Suppressor macrophage treated with lipopolysaccharide for 1 hour (primary cell): ENCODE measurements at places on chromosomes 7 and 10.

- DNase-seq: no peak
Observed at GRCh38 chr10:120019568-120019967, 127.0 kb downstream of the SEC23IP start.

DNA sequence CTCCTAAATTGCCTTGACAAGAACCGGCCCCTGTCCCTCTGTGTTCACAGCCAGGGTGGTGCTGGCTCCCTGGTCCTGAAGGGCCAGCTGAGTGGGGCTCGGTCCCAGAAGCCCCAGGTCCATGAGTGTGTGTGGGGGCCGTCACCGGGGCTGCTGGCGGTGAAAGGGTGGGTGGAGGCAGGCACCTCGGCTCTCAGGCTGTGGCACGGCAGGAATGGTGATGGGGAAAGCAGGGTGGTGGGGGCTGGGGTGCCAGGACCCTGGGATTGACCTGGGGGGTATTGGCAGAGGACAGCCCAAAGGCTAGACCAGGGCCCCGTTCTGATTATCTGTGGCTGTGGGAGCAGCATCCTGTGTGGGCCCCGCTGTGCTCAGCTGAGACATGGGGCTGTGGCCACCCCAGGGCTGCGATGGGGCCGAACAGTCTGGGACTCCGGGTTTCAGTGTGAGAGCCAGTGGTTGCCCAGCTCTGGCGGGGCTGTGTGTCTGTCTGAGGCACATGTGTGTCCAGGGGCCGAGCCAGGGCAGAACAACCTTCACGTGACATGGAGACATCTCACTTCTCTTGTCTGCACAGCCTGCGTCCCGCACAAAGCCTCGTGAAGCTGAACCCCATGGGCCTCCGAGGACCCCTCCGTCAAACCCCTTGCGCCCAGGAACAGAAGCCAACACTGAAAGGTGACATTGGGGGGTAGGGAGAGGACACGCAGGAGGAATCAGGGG is 144.2 kb downstream of the ELFN1 start:
- DNase-seq: no peak

DNA sequence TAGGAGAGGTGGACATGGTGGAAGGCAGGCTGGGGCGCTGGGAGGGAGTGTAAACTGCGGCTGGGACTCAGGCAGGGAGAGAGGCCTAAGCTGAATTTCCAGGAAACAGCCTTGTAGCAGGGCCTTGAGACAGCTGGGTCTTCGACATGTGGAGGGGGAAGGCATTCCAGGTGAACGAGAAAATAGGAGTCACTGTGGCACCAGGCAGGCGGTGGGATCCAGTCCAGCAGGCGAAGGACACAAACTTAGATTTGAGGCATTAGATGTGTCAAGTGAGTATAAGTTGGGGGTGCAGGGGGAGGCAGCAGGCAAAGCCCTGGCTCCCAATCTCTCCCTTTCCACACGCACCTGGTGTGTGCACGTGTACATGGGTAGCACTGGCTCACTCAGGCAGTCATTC is 105.3 kb downstream of the PTPN20 start:
- no peak for DNase-seq

- DNase-seq: no peak
Observed at GRCh38 chr10:29033311-29033940, 255.4 kb upstream of the LYZL1 start.

- DNase-seq: no peak
Observed at GRCh38 chr7:105307163-105307672, 81.5 kb downstream of the SRPK2 start.

DNA sequence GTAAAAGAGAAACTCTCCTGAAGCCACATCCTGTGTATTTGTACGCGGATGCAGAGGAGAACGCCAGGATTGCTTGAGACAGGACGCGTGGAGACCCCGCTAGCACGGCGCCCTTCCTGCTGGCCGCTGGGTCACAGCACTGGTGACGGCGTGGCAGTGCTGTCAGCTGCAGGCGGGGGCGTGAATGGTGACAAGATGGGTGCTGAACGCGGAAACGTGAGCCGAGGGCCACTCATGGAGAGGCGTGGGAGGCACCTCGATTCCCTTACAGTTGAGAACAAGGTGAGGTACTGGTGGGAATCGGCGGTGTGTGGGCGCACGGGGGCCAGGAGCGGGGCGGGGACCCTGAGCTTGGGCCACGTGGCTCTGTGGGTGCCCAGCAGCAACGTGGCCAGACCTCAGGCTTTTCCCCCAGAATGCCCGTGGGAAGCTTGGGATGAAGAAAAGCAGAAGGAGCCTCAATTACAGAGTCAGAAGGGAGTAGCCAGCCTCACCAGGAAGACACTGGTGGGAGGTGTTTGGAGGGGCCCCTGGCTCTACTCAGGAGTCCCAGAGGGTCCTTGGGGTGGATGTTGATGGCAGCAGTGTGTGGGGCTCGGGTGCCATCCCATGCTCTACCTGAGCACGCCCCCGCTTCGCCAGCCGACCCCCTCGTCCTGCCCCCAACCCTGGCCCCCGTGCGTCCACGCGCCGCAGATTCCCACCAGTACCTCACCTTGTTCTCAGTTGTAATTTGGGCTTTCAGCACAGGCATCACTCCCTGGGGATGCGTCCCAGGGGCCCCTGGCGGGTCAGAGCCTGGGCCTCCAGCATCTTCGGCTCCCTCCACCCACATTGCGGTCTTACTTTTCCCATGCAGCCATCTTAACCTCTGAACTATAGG is 208.4 kb upstream of the TCERG1L start:
- DNase-seq: no peak

- DNase-seq: no peak
Observed at GRCh38 chr7:127245002-127245401, 7.7 kb downstream of the GRM8 start.

DNA sequence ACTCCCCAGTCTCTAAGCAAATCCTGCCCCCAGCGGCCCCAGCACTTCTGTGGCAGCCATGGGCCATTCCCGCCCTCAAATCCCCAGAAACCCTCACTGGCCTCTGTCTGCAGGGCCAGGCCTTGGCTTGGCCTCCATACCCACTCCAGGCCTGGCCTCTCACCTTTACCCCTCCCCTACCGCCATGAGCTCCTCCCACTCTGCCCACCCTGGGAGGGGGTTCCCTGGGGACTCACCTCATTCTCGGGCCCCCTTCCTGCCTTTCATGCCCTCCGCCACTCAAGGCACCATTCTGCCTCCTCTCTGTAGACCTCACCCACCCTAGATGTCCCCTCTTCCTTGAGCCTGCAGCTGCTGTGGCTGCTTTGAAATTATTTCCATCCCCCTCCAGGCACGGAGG is 41.0 kb downstream of the PRF1 start:
- no peak for DNase-seq

DNA sequence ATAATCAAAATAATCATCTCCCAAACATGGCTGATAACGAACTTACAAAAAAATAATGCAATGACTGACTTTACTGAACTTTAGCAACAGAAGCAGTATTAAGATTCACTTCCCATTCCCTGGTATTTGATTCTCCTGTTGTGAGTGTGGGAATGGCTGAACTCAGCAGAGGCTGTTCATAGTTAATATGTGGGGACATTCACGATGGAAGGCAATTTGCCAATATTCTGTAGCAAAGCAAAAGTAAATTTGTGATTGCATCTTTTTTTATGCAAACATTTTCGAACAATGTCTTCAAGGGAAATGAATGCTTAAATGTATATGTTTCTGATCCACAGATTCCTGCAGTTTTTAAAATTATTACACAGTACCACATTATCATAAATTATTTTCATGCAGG is 431.7 kb upstream of the KLF6 start:
- DNase-seq: no peak

- DNase-seq: no peak
Observed at GRCh38 chr10:22442468-22442867, 97.2 kb downstream of the SPAG6 start.

DNA sequence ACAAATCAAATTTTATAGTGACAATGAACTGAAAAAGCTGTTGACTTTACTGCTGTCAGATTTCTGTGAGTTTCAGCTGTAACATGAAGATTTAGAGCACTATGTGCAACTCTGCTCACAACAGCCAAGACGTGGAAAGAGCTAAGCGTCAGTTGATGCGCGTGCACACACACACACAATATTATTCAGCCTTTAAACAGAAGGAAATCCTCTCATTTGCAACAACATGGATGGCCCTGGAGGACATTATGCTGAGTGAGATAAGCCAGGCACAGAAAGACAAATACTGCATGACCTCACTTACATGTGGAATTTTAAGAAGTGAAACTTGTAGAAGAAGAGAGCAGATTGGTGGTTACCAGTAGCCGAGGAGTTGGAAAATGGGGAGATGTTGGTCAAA is 82.8 kb upstream of the FRMD4A start:
- DNase-seq: no peak

DNA sequence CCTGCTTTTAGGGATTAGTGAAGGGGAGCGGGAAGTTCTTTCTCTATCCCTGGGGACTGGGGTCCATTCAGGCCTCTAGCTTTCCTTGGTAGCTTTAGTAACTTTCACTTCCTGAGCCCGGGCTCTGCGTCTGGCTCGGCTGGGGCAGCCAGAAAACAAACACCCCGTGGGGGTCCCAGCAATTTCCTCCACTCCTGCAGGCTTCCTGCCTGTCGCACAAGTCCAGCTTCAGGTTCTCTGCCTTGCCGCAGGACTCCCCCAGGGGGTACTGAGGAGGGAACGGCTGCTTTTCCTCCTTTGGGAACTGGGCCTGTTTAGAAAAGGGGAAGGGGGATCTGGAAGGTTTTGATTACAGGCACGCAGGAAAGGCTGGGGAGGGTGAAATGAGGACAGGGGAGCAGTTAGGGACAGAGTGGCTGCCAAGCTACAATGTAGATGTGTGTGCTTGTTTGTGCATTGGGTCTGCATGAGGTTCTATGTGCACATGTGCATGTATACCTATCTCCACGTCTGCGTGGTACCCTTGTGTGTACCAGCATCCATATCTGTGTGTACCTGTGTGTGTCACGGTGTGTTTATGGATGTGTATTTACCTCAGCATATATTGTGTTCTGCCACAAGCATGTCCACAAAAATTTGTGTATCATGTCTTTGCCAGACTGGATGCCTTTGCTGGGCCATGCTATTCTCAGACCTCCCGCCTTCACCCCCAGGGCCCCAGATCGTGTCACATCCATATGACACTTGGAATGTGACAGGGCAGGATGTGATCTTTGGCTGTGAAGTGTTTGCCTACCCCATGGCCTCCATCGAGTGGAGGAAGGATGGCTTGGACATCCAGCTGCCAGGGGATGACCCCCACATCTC is 2.0 kb downstream of the KAZALD1 start:
- no peak for DNase-seq

DNA sequence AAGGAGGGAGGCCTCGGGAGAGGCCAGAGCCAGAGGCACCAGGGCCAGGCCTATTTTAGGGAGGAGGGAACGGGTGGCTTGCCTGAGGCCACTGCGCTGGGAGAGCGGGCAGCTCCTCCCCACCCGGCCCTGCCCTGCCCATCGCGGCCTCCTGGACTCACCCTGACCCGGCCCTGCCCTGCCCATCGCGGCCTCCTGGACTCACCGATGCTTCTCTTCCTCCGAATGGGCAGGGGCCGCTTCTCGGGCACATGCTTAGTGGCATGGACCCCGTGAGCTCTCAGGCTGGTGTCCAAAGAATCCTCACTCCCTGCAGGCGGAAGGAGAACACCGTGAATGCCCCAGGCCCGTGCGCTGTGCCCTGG is 7.5 kb downstream of the PDGFA start:
- DNase-seq: no peak

DNA sequence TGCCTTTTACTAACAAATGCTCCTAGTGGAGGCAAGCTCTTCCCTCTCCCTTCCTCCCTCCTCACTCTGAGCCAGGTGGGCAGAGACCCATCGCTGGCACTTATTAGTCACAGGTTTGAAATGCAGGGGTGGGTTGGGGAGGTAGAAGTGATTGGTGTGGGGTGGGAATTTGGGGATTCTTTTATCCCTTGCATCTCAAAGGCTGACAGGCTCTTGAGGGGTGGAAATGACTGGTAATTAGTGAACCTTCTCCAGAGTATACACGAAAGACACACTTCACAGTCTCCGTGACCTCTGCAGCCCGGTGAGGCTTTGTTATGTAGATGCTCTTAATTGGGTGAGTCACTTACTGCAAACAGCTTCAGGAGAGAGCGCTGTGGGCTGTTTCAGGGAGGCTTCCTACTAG is 13.9 kb upstream of the LRMDA start:
- DNase-seq: no peak

DNA sequence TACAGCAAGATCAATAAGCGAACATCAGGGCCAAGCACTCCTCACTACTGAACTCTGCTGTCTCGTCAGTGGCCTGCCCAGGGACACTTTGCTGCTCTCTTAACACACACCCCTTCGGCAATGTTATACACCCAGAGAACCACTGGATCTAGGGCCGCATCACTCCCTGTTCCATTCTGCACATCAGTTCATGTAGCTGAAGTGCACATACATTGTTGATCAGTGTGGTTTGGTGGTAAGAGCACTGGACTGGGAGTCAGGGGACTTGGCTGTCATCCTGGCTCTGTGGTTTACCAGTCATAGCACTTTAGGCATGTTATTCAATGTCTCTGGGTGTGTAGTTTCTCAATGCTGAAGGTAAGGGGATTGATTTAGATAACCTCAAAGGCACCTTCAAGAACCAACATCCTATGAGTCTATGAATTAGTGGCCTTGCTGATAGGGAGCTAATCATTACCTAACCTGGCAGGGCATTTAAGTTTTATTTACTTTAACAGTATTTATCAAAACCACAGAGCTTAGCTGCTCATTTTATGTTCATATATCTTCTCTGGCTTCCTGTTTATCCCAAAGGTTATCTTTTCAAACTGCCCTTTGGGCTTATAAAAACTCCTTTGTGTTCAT is 24.8 kb downstream of the DUSP5 start:
- DNase-seq: no peak

GRCh38 chr10:122461367-122461728 is at the start of gene HTRA1:
Gene HTRA1, plus strand, starts transcription at chr10:122461553. Its CDS starts 100 bp downstream, at chr10:122461653.
- DNase-seq: peak; percentile 52

DNA sequence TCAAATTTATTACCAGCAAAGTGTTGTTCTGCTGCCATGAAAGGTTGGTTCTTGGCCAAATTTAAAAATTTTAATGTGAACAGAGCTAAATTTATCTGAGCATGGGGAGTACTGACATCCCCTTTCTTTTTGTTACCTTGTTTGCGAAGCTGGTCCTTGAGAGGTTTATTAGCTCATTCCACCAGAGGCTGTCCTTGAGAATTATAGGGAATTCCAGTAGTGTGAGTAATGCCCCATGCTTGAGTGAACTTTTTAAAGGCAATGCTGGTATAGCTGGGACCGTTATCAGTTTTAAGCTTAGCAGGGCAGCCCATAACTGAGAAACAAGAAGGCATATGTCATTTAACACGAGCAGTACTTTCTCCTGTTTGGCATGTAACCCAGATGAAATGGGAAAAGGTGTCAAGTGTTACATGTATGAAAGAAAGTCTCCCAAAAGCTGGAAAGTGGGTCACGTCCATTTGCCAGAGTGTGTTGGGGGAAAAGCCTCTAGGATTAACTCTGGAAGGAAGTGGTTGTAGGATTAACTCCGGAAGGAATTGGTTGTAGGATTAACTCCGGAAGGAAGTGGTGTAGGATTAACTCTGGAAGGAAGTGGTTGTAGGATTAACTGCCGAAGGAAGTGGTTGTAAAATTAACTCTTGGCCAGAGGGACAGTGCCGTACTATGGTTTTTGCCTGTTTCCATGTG is 37.3 kb upstream of the AKR1C2 start:
- no peak for DNase-seq
